ENCODE measurements at places on chromosomes 16 and 17. TPM values are rescaled to one million over a fixed set of nuclear protein-coding genes. Genes with fewer than 3 reads are reported as not detected.

DNA sequence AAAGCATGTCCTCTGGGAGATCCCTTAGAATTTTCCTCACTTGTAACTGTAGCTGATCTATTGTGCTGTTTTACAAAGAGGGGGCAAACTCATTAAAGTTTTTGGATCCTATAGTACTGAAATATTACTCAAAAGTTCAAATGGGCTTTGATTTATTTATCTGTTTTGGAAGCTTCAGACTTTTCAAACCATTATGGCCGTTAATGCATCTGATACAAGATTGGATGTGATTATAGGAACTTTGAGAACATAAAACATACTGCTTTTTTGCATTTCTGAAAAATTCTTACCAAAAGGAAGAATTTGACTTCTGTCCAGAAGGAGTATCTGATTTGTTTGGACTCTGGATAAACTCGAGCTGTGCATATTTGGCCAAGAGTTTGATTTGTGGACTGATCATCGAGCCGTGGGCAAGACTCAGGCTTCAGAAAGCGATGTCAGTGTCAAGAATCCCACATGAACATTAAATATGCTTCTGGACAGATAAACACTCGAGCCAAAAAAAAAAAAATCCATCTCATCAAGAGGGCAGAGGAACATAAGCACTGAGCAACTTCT is 8.2 kb upstream of the MARCHF10 start:
- DNase-seq = no peak

DNA sequence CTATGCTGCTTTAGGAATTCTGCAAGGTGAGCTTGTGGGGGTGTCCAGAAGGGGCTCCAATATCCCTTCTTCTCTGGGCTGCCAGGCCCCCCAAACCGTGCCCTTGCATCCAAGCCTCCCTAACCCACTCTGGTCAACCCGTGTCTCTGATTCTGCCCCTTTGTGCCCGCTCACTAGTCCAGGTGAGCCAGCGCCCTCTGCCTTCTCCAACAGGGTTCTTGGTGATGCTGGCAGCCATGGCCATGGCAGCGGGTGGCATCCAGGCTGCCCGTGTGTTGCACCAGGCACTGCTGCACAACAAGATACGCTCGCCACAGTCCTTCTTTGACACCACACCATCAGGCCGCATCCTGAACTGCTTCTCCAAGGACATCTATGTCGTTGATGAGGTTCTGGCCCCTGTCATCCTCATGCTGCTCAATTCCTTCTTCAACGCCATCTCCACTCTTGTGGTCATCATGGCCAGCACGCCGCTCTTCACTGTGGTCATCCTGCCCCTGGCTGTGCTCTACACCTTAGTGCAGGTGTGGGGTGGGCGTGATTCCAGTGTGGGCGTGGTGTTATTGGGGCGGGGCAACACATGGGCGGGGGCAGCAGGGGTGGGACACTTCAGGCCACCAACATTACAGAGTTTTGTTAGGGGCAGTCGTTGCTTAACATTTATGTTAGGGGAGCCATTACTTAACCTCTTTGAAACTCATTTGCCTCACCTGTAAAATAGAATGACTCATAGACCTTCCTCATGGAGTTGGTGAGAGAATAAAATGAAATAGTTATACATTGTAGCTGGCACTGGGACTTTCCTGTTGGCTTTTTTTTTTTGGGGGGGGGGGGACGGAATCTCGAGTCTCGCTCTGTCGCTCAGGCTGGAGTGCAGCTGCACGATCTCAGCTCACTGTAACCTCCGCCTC is 31.4 kb downstream of the ANKRD40 start:
- DNase-seq = no peak

GRCh38 chr17:19703106-19703827 is 13.1 kb downstream of the SLC47A2 start:
- DNase-seq = no peak

DNA sequence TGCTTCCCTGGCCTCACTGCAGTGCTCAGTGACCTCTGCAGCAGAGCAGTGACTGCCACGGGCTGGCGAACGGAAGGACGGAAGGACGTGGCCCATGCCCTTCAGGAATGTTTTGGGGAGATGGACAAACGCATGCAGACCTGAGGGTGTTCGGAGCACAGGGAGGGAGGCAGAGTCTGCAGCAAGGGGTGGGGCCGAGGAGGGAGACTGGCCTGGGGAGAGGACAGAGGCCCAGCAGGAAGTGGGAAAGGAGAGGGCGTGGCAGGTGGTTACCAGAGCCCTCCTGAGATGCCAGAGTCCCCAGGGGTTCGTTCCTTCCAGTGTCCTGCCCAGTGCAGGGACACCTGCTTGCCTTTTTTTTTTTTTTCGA is 21.9 kb downstream of the ADORA2B start:
- DNase-seq = peak; percentile 29

- no peak for DNase-seq
Measured at GRCh38 chr17:34054495-34054894, 200.6 kb upstream of the CCL2 start.

DNA sequence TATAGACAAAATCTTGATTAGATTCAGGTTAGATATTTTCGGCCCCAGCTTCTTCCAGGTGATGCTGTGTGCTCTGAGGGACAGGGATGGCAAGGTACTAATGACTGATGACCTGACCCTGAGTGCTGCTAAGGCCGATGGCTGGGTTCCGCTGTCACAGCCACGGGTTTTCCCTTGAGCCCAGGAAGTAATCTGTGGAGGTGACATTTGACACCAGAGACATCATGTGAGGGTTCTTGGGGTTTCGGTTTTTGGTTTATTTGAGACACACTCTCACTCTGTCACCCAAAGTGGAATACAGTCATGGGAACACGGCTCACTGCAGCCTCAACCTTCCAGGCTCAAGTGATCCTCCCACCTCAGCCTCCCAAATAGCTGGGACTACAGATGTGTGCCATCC is 9.8 kb downstream of the OTOP3 start:
- DNase-seq = no peak

DNA sequence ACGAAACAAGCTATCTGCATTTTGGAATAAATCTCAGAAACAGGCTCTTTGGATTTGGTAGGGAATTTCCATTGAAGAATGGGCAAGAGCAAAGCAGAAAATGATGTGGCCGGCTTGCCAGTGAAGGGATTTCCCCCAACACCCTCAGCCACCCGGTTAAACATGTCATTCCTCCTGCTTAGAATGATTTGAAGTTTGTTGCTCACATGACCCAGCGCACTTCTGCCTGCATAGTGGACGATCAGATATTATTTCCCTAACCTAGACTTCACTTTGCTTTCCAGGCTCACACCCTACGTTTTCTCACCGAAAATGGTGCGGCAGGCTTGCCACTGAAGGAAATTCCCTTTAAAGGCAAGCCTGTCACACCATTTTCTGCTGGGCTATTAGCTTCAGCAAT is 170.7 kb downstream of the CDH11 start:
- no peak for DNase-seq

DNA sequence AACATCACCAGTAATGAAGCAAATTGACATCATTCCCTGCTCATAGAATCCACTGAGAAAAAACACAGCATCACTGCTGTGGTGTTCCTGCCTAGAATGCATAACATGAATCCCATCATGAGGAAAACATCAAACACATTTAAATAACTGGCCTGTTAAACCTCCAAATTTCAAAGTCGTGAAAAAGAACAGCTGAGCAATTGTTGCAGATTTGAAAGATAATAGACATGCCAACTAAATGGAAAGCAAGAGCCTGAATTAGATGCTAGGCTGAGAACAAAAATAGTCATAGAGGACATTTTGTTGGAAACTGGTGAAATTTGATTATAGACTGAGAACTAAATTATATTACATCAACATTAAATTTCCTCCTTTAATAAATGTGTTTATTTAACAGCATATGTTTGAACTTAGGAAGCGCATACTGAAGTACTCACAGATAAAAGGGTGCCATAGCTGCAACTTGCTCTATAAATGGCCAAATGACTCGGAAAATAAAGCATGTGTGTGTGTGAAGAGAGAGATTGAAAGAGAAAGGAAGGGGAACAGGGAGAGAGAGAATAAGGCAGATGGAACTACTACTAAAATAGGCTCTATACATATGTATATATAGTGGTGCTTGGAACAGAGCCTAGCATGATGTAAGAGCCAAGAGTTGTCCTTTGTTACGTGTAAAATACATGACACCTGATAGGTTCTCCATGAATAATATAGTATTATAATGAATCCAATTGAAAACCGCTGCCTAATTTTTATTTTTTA is 305.0 kb upstream of the MON1B start:
- DNase-seq = no peak

DNA sequence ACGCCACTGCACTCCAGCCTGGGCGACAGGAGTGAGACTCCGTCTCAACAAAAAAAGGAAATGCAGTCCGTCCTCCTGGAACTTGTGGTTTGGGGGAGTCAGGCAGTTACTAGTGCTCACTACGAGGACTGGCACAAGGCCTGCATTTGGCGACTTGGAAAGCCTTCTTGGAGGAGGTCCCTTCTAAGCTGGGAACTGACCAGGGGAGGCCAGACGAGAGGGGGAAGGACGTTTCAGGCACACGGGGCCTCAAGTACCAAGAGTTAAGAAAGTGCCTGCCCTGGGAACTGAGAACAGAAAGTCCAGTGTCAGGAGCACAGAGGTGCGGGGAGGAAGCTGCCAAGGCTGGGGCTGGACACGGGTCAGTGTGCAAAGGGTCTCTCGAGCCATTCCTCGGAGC is 89.9 kb downstream of the ABR start:
- DNase-seq = peak; percentile 90

KRTAP3-3 gene
- total RNA-seq = not detected

NDUFAB1 gene
- total RNA-seq = 69.2 TPM

TBC1D26 gene
- 0.11 TPM for total RNA-seq
